ENCODE measurements at places on chromosomes 6 and 20.

- no peak for DNase-seq
Measured at GRCh38 chr6:15435468-15435867, 189.6 kb downstream of the JARID2 start.

- no peak for DNase-seq
Measured at GRCh38 chr6:134787261-134787877, 162.5 kb downstream of the ALDH8A1 start.

DNA sequence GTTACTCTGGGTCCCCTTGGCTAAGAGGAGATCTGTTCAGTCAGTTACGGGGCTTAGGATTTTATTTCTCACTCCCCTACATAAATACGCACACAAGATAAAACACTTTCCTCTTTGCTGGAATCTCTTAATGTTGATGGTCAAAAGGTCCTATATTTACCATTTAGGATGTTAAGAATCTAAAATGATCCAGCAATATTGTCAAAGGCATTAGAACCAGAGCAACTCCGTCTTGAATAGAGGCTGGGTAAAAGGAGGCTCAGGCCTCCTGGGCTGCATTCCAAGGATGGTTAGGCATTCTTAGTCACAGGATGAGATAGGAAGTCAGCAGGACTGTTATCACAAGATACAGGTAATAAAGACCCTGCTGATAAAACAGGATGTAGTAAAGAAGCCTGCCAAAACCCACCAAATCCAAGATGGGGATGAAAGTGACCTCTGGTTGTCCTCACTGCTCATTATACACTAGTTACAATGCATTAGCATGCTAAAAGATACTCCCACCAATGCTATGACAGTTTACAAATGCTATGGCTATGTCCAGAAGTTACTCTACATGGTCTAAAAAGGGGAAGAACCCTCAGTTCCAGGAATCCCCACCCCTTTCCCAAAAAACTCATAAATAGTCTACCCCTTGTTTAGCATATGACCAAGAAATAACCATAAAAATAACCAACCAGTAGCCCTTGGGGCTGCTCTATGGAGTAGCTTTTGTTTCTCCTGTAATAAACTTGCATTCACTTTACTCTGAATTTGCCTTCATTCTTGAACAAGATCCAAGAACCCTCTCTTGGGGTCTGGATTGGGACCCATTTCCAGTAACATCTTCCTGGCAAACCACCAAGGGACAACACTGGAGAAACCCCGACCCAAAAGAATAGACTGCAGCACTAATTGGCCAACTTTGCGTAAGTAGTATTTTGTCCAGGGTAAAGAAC lies 107.5 kb downstream of the DTNBP1 start:
- no peak for DNase-seq

GRCh38 chr6:85552652-85553051 lies 41.0 kb downstream of the SNX14 start:
- DNase-seq: no peak

DNA sequence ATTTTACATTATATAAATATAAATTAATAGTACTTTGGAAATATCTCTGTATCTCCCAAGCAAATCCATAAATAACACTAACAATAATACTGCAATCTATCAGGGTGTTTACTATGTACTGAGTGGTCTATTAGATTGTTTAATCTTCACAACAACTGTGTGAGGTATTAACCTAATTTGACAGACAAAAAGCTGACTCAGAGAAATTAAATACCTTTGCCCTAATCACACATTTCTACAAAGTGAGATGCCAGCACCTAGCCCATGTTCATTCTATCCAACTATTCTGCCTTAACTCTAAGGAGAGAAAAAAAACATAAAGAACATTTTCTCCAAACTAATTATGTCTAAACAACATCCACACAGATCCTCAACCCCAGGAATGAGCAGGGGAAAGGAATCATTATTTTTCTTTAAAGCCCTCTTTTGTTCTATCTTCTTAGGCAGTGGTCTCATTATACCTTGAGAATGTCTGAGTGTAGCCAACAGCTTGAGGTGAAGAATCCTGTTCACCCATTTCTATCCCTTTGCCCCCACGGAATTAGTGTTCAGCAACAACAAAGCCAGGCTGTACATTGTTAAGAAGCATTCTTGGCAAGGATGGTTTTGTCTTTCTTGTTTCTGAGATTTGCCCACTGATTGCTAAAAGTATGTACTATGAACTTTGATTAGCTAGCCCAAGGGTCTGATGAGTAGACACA lies 42.7 kb downstream of the PRL start:
- no peak for DNase-seq

- DNase-seq: no peak
Measured at GRCh38 chr6:85285934-85286333, 163.9 kb upstream of the NT5E start.

- DNase-seq: no peak
Measured at GRCh38 chr20:2703716-2704475, 11.3 kb downstream of the EBF4 start.

All from brain (organoid and tissue), 16 donors.